ENCODE measurements at places on chromosomes 4 and X.

- no peak for DNase-seq
These were observed 21.1 kb downstream of the SMIM14 start for GRCh38 chr4:39617534-39617933.

DNA sequence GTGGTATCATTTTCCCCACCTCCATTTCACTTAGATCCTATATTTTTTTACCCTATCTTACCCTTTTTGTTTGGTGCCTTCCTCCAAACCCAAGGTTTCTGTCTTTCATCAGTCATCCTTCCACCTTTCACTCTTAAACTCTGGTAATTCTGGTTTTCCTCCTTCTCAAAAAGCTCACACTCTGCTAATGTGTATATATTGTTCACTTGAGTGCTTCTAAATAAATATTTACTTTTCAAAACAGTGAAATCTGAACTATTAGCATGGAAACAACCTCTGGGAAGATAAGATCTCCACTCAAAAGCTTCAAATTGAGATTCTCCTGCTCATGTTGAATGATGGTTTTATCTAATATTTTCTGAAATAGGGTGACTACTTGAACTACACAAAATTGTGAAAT is 21.5 kb downstream of the XIAP start:
- no peak for DNase-seq

DNA sequence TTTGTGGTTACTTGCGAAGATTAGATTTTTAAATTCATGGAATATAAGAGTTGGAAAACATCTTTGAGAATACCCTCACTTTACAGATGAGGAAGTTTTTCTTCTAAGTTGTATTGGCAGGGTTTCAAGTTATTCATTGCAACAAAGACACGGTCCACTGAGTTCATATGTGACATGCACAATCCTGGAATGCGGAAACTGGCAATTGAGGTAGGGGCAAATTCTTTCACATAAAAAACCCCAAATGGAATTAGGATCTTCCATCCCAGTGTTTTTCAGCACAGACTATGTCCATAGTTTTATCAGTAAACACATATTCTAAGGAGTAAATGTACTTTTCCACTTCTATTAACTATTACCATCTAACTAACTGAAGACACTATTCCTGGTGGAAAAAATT is 81.8 kb upstream of the NAP1L5 start:
- no peak for DNase-seq

GRCh38 chr4:54568184-54568583 is 89.6 kb upstream of the KIT start:
- DNase-seq: no peak

DNA sequence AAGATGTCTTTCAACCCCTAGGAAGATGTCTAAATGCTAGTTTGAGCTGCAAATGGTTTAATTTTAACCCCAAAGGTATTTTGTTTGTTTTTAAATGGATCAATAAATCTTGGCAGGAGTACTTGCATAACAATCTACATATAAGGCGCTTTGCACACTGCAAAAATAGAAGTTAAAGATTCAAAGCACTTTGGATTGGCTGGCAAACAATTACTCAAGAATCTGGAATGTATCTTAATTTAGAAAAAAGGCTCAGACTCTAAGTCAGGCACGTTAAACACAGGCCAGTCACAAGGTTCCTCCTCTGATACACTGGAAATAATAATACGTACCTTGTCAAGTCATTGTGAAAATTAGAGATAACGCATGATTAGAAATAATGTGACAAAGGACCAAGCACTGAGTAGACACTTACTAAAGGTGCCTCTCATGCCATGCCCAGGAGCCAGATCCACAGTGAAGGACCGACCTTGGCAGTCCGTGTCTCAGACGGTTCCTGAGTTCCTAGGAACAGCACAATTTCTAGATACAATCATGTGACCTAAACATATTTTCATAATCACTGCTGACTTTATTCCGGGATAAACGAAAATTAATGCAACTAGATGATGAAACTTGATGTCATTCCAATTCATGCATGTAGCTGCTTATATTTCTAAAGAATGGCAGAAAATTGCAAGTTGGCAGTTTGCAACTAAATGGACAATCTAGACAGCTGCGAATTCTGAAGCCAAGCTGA is 49.6 kb downstream of the PROM1 start:
- DNase-seq: no peak

DNA sequence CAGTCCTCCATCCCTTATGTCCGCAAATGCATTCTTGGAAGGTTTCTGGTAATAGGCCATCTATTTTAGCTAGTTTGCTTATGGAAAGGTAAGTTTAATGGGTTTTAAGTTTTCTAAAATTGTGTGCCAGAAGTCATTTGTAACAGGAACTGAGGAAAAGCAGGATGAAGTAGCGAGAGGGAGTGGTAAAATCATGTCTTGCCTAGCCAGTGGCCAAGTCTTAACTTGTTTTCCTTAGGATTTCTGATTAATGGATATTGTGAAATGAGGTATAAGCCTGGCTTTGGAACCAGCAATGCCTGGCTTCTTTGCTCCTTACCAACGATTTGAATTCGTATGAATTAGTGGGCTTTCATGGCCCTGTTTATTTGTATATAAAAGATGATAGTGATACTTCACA is 7.3 kb downstream of the SEC24B start:
- DNase-seq: no peak

GRCh38 chr4:151678048-151678872 is 82.5 kb downstream of the GATB start:
- DNase-seq: no peak

DNA sequence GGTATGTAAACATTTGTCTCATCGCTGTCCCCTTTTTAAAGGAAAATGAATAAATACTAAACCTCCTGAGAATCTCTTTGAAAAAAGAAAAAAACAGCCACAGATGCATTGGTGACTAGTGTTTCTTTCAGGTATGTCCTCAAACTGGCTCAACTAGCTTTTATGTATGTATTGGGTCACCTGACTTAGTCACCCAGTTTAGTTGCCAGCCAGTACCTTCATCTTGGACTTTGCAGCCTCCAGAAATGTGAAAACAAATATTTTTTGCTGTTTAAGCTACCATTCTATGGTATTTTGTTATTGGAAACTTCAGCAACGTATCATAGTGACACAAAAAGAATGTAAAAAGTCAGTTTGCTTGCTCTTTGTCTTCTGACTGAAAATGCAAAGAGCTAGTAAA is 1263.5 kb downstream of the FAM133A start:
- DNase-seq: no peak

GRCh38 chr4:10140866-10141759 is 24.5 kb upstream of the WDR1 start:
- no peak for DNase-seq

DNA sequence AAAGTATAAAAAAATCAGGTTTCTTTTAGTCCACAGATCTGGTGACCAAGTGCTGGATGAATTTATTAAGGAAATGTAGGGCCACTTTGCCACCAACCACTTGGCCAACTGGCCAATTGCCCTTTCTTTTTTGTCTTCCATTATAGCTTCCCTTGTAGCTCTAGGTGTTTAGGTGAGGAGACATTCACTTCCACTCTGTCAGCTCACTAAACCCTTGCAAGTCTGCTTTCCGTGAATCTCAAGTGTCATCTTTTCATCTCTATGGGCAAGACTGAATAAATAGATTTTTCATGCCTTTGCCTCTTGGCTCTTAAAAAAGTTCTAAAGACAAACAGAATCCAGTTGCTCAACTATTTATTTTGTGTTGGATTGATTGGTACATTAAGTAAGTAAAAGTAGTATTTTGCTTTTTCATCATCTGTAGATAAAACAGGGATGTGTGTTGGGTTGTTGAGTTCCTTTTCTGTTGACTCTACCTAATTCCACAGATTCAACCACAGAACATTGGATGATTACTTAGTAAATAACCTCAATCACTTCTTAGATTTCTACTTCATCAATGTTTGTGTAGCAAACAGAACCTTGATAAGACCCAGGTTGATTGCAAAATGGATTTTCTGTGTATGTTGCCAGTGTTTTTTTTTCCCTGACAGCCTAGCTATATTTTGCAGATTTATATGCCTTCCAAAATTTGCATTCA is 68.1 kb upstream of the GRXCR1 start:
- no peak for DNase-seq

GRCh38 chrX:129629837-129630236 is 24.9 kb downstream of the APLN start:
- DNase-seq: no peak

GRCh38 chr4:152937336-152938236 is 1.5 kb downstream of the FHDC1 start:
- DNase-seq: no peak

DNA sequence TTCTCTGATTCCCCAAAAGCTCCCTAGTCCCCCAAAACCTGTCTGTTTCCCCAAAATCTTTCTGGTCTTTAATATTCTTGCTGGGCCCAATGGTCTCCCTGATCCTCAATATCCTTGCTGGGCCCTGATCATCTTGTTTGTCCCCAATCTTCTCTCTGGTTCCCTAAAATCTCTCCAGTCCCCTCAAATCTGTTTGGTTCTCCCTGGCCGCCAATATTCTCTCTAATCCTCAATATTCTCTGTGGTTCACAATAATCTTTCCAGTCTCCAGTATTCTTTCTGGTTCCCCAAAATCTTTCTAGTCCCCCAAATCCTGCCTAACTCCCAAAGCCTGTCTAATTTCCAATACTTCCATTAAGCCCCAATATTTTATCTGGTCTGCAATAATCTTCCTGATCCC is 18.5 kb downstream of the P2RY8 start:
- DNase-seq: no peak

Measured in GM18507 (cell line).